ENCODE measurements at places on chromosomes 4 and X.
A peak's percentile ranks its signal among the peaks of the same experiment; 100 is the strongest.

DNA sequence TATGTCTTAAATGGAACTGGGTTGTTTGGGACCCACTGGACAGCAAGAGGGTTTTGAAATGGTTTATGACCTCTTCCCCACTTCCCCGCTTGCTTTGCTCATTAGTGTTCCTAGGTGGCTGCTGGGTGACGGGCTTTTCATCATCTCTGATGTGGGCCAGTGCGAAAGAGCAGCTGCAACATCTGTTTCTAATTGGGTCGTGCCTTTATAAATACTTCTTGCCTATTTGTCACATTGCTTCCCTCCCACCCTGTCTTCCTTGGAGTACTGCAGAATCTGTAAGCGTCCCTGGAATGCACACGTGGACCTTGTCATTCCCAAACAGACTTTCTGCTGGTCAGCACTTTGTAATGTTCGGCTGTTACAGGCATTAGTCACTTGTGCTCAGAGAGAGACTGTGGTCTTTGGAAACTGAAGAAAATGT is 35.2 kb downstream of the SEPTIN11 start:
- no peak for DNase-seq

DNA sequence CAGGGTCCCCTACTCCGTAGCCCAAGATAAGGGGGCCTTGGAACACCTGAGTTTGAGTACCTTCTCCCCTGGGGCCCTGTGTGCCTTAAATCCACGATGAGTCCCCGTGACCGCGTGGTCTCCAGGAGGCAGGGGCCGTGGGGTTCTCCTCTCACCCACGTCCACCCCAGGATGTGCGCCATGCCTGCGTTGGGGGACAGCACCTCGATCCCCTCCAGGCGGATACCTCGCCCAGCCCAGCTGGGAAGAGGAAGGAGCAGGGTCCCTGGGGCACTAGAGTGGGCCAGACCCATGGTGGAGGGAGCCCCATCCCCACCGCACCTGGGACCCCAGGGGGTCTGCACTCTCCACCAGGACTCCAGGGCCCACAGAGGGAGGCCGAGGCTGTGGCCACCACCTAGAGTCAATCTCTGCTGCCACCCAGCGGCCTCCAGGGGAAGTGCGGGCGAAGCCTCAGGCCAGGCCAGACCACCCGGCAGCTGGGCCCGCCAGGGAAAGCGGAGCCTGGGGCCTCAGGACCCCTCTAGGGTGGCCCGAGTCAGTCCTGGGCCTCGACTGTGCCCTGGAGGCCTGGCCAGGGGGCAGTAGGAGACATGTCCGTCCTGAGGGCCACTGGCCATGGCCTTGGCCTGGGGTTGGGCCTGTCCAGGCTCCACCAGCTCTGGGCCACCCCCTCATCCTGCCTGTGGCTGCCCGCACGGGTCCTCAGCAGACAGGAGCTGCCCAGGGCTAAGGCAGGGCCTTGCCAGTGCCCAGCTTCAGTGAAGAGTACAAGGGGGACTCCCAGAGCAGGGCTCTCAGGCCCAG is 55.0 kb downstream of the FAM53A start:
- peak; percentile 75 for DNase-seq

DNA sequence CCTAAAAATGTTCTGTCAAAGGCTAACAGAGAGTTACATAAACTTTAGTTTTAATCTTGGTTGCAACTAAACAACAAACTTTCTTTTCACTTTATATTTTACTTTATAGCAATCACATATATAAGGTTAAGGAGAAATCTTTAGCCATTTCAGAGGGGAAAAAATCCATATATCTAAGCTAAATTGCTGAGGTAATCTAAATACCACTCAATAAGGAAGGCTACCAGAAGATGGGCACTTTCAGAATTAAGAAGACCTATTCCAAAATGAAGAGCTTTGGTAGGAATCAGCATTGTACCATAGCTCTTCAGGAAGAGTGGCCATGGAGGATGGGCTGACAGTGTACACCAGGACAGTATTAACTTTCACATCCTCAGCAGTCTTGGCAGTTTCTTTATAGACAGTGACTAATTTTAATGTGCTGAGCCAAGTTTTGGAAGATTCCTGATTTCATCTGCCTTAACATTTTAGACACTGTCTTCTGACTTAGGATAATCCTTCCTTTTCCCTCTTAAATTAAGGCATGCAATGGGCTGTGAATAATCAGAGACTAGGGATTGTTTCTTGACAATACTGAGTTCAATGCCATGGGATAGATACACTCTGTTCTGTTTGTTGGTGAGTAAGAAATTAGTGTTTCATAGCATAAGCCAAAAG is 7.1 kb downstream of the FAT4 start:
- no peak for DNase-seq

GRCh38 chr4:53693408-53693807 is 102.1 kb upstream of the LNX1 start:
- no peak for DNase-seq

All from T-helper 9 cell (primary cell).